ENCODE measurements at places on chromosomes 2 and 18. TPM values are rescaled to one million over a fixed set of nuclear protein-coding genes. Genes with fewer than 3 reads are reported as not detected.

DNA sequence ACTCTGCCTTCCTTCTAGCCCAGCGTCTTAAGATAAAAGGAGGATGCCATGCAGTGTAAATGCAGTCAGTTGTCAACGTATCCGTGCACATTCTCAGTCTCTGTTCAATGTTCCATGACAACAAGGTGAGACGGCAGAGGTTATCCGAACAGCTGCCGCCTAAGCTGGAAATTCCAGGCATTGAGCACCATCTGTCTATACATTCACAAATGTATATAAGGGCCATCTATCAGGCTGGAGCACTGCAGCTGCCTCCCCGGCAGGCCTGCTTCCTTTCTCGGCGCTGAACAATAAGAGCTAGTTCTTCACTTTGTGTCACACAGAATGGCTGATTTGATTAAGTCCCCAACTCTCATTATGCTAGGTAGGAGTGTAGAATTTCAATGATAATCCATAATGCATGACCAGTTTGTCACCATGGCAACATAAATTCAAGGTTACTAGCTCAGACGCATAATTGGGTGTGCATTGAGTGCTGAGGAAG is 282.2 kb upstream of the SOX11 start:
- no peak for DNase-seq

GRCh38 chr2:23360571-23361125 is 24.3 kb upstream of the KLHL29 start:
- no peak for DNase-seq

- DNase-seq, result no peak
Observed at GRCh38 chr2:15956751-15957736, 16.7 kb downstream of the MYCN start.

GRCh38 chr2:184416146-184416913 is 182.0 kb upstream of the ZNF804A start:
- no peak for DNase-seq

- DNase-seq, result no peak
Observed at GRCh38 chr18:22113144-22113844, 56.1 kb upstream of the GATA6 start.

DNA sequence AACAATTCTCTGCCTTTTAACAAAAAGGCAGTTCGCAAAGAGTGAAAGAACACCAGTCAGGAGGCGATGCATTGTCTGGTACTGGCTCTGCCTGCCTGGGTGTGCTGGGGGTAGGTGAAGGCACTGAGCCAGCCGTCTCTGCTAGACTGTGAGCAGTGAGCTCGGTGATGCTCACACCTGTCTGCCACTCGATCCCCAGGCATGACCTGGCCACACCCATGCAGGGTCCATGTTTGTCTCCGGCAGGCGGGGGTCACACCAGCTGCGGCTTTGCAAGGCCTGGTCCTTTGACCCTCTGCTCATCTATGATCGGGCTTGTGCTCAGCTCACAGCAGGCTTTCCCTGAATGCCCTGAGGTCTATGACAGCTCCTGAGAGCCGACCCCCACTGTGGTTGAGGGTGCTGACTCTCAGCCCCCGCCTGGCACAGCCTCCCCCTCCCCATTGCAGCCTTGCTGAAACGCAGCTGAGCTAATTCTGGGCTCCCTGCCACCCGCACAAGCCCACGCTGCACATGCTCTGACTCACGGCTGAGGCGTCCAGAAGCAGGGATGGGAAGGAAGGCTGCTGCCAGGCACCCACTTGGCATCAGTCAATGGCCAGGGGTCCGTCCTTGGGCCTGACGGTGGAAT is 23.7 kb downstream of the CRACDL start:
- DNase-seq, result peak; percentile 91

Gene NRP2
- 12.8 TPM for total RNA-seq

Gene MRPL19
- 51.6 TPM for total RNA-seq

Gene MATN3
- total RNA-seq, result 1.0 TPM

Gene NOL4
- not detected for total RNA-seq

All from bronchial epithelial cell (primary cell).